ENCODE measurements at places on chromosomes 4 and X.
A peak's percentile ranks its signal among the peaks of the same experiment; 100 is the strongest.

- no peak for DNase-seq
These were observed 81.0 kb upstream of the KLF3 start for GRCh38 chr4:38582889-38583470.

GRCh38 chrX:123171781-123172180 lies 12.3 kb upstream of the GRIA3 start:
- DNase-seq: no peak

- DNase-seq: no peak
These were observed 185.9 kb downstream of the DHRSX start for GRCh38 chrX:2314831-2315365.

DNA sequence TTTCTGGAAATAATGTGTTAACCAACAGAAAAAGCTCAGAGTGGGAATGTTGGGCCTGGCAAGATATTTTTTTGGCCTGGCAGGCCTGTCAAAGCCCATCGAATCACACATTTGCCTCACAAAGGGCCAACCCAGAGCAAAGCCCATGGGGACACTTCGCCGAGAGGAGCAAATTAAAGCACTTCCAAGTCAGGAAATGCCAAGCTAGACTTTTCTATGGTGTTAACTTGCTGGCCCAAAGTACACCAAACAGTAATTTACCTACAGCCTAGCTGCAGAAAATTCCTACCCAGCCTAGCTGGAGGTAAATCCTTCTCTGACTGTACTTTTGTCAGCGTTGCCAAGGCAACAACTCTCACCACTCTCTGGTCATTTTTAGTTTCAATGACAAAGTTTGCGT lies 288.6 kb upstream of the LDB2 start:
- peak; percentile 26 for DNase-seq

- peak; percentile 93 for DNase-seq
These were observed 1578.3 kb upstream of the TENM3 start for GRCh38 chr4:180664766-180665368.

- no peak for DNase-seq
These were observed 38.7 kb downstream of the SEC24B start for GRCh38 chr4:109472343-109472761.

DNA sequence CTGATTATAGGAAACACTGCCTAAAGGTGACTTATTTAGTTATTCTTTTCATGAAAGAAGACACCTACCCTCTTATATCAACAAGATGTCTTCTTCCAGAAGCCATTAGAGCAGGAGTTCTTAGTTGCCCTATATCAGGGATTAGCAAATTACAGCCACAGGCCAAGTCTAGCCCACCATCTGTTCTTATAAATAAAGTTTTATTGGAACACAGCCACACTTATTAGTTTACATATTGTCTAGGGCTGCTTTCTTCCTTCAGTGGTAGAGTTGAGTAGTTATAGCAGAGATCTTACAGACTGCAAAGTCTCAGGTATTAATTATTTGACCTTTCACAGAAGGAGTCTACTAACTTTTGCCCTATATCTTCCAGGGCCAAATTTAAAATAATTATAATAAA lies 157.2 kb upstream of the NOCT start:
- no peak for DNase-seq

DNA sequence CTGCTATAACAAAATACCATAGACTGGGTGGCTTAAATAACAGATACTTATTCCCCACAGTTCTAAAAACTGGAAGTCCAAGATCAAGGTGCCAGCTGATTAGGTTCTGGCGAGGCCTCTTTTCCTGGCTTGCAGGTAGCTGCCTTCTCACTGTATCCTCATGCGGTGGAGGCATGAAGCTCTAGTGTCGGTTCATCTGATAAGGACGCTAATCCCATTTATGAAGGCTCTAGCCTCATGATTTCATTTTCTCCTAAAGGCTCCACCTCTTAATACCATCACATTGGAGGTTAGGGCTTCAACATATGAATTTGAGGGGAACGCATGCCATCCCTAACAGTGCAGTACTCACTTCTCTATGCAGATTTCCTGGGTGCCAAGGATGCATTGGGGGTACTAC lies 57.9 kb upstream of the STIM2 start:
- DNase-seq: no peak

DNA sequence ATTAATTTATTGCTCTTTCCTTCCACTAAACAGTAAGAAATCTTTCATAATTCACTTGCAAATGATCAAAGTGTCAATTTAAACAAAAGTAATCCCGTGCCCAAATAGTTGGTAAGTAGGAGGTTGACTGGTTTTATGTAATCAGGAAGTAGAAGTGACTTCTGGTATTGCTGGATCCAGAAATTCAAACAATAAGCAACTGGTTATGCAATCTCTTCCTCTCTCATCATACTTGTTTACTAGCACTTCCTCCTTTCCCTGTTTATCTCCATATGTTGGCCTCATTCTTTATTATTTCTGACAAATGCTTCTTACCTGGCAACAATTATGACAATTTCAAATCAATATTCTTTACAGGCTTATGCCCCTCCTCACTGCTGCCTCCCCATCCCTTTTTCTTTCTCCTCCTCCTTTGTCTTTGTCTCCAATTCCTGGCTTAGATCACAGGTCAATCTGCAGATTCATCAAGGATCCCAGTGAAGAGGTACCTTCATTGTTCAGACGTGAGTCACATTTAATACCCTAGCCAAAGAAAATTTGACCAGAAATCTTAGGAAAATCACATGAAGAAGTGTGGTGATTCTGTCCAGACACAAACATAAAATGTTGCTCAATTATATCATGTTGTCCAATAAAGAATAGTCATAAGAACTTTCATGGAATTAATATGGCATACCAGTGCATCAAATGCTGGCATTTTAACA lies 323.2 kb upstream of the PCDH7 start:
- no peak for DNase-seq

GRCh38 chr4:133095591-133095990 lies 53.5 kb upstream of the PCDH10 start:
- no peak for DNase-seq

Measured in GM23338 (cell line).